ENCODE measurements at places on chromosomes 6 and 20. TPM values are rescaled to one million over a fixed set of nuclear protein-coding genes. Genes with fewer than 3 reads are reported as not detected.

Gene CCR6
- not detected for total RNA-seq

Gene ANGPT4
- total RNA-seq: under 0.01 TPM

Gene LRRN4
- total RNA-seq: not detected

Gene BTN1A1
- not detected for total RNA-seq

Gene HLA-DRB5
- not detected for total RNA-seq

Gene LAMA5
- 81.6 TPM for total RNA-seq

Gene VWA7
- total RNA-seq: under 0.01 TPM

Gene LTB
- total RNA-seq: not detected

Gene GOPC
- 42.1 TPM for total RNA-seq

Gene SLC25A27
- total RNA-seq: 12.6 TPM

Gene ZSCAN16
- 5.9 TPM for total RNA-seq

Gene ECI2
- total RNA-seq: 157 TPM

Gene SSTR4
- total RNA-seq: not detected

Gene VIP
- total RNA-seq: not detected

Gene SNX5
- total RNA-seq: 122 TPM

Gene TRDN
- not detected for total RNA-seq

Gene SLC44A4
- total RNA-seq: not detected

Gene CNBD2
- total RNA-seq: 2.6 TPM

Gene L3MBTL1
- 6.2 TPM for total RNA-seq

Gene DNAH8
- total RNA-seq: under 0.01 TPM

Gene FOXQ1
- 2.0 TPM for total RNA-seq

Gene NFATC2
- total RNA-seq: under 0.01 TPM

Gene HLA-DOA
- total RNA-seq: not detected

Gene PRSS16
- total RNA-seq: not detected

Gene ELMO2
- total RNA-seq: 36.2 TPM

Gene HELZ2
- total RNA-seq: 47.6 TPM

Gene RCAN2
- 5.6 TPM for total RNA-seq

Gene TPX2
- total RNA-seq: 21.0 TPM

Gene TFAP2D
- not detected for total RNA-seq

Gene TRIM40
- not detected for total RNA-seq

Gene C6orf15
- total RNA-seq: not detected

Gene OR2B3
- total RNA-seq: not detected

Gene SLC2A10
- 42.1 TPM for total RNA-seq

Gene RFX6
- total RNA-seq: not detected

Gene KCNK5
- under 0.01 TPM for total RNA-seq

Gene TRIM38
- total RNA-seq: 14.4 TPM

Gene CAP2
- 8.6 TPM for total RNA-seq

Gene RAB32
- total RNA-seq: 114 TPM

Gene LY6G6C
- not detected for total RNA-seq

Gene AARS2
- total RNA-seq: 24.3 TPM

Gene PHACTR1
- total RNA-seq: 0.26 TPM

Gene CRISP3
- not detected for total RNA-seq

Gene PKIG
- total RNA-seq: 140 TPM

Gene MATN4
- under 0.01 TPM for total RNA-seq

Gene SLA2
- not detected for total RNA-seq

Gene KCNB1
- total RNA-seq: under 0.01 TPM

Gene LPA
- total RNA-seq: not detected

Gene DST
- 670 TPM for total RNA-seq

Gene NHSL1
- 10.6 TPM for total RNA-seq

Gene GMDS
- 12.7 TPM for total RNA-seq

Gene BANF2
- not detected for total RNA-seq

Gene LHFPL5
- not detected for total RNA-seq

Gene SAMD5
- 4.0 TPM for total RNA-seq

Gene CBLN4
- not detected for total RNA-seq

Gene PROKR2
- not detected for total RNA-seq

Gene SLPI
- total RNA-seq: 0.17 TPM

Gene CFAP61
- 0.26 TPM for total RNA-seq

Gene SDCBP2
- total RNA-seq: 2.1 TPM

Measured in fibroblast of lung (primary cell).